ENCODE measurements at places on chromosomes 5 and 9.

- no peak for DNase-seq
These were observed 121.6 kb downstream of the OXCT1 start for GRCh38 chr5:41748631-41749030.

DNA sequence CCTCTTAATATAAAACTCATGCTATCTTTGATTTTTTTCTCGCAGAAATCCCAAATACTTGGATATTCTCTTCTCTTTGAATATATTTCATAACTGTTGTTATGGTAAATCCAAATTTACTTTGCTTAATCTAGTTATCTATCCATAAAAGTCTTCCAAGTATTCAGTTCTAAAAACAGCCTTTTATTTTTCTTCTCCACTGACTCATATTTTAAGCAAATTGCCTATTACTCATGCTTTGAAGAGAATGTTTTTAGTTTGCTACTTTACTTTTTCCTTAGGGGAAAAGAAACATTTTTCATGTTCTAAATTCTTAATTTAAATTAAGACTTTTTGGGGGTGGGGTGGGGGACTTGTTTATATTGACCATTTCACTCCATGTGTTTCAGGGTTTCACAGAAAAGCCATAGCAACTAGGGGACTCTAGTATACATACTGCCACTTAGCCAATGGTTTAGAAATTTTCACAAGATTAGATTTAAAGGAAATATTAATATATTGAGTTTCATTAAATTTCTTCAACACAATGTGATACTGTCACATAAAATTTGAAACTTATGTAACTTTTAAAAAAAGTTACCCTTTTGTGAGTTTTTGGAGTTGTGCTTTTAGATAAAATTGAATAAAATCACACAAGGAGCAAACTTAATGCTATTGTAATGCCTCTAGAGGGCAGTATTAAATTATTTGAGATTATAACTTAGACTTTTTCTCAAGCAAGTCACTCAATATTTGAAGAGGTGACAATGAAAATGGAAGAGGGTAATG lies 545.8 kb upstream of the ARRDC3 start:
- no peak for DNase-seq

GRCh38 chr5:112126982-112127381 lies 292.1 kb downstream of the EPB41L4A start:
- DNase-seq = no peak

DNA sequence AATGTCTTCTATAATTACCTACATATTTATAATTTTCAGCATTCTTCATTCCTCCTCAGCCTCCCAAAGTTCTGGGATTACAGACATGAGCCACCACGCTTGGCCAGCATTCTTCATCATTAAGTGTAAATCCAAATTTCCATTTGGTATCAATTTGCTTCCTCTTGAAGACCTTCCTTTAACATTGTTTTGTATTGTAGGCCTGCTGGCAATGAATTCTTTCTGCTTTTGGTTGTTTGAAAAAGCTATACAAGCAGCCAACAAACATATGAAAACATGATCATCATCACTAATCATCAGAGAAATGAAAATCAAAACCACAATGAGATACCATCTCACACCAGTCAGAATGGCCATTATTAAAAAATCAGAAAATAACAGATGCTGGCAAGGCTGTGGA lies 56.4 kb downstream of the GCNT4 start:
- DNase-seq = no peak

GRCh38 chr5:171479776-171480125 lies 60.3 kb downstream of the FGF18 start:
- no peak for DNase-seq

DNA sequence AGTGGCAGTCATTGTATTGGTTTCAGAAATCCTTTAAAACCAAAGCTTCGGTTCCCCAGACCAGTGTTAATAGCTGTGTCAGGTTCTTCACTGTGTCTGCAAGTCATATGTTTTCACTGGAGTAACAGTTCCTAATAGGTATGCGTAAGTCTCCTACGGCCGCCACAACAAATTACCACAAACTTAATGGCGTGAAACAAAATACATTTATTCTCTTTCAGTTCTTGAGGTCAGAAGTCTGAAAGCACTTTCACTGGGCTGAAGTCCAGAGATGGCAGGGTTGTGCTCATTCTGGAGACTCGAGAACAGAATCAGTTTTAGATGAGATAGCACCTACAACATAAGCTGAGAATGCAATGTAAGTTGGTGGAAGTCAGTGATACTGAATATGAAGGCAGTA lies 556.2 kb downstream of the TLE4 start:
- no peak for DNase-seq

GRCh38 chr5:115455301-115455707 lies 89.3 kb downstream of the FEM1C start:
- peak; percentile 79 for DNase-seq

DNA sequence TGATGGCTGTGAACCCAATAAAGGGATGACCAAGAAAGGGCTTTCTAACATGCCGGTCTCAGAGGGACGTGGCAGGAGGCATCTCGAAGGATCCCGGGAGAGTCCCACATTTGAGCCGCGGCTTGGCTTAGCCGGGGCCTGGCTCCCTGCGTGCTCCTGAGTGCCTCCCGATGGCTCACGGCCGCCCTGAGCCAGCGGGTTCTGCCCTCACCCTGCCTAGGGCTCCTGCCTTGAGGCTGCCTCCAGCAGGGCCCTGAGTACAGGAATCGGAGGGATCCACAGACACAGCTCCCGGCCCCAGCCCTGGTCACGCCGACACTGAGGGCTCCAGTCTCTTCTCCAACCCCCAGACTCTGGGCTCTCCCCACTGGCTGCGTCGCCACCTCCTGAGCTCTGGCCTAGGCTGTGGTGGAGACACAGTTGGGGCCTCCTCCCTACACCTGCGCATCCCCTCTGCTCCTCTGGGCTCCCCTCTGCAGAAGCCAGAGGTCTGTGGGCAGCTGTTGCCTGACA lies 44.1 kb upstream of the RXRA start:
- no peak for DNase-seq

GRCh38 chr5:72452515-72453245 lies 54.5 kb downstream of the ZNF366 start:
- DNase-seq = peak; percentile 92

DNA sequence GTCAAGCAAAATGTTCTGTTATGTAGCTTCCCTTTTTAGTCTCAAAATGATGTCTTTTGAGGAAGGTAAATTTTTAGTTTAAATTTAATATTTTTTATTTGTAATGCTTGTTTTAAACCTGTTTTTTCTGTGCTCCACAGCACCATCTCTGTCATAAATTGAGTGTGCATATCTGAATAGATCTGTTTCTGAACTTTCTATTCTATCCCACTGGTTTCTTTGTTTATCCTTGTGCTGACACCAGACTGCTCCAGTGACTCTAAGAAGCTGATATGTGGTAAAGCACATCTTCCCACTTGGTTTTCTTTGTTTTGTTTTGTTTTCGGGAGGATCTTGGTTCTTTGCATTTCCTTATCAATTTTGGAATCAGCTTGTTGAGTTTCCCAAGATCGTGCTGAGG lies 7.1 kb upstream of the RNF145 start:
- no peak for DNase-seq

DNA sequence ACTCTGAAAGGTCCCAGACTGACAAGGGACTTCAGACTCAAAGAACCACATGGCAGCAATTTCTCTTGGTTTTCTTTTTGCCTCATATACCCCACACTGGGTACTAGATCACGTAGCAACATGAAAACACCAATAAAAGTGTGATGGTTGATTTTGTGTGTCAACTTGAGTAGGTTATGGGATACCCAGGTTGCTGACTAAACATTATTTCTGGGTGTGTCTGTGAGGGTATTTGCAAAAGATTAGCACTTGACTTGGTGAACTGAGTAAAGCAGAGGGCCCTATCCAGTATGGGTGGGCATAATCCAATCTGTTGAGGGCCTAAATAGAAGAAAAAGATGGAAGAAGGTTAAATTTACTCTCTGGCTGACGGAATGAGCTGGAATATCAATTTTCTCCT lies 53.8 kb upstream of the ZNF618 start:
- no peak for DNase-seq

- DNase-seq = no peak
These were observed 120.9 kb upstream of the STK32A start for GRCh38 chr5:147113967-147114366.

GRCh38 chr5:158461240-158461854 lies 602.4 kb upstream of the CLINT1 start:
- DNase-seq = peak; percentile 66

DNA sequence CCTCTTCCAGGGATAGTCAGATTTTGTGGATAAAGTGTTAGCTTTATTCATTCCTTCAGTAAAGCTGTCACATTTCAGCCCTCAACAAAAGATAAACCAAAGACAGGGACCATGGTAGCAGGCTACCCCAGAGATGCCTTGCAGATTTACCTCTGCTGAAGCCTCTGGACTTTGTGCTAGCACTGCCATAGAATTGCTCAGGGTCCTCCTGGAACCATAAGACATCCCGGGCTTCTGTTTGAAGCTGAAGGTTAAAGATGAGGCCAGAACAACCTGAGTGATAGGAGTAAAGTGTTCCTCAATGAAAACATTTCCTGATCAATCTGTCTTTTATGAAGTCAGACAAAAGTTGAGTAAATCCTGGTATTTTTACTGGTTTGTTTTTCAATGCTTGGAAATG lies 57.5 kb upstream of the ARL15 start:
- DNase-seq = no peak

All from right atrium auricular region (tissue), 2 donors.